ENCODE measurements at places on chromosomes 6 and 20. TPM values are rescaled to one million over a fixed set of nuclear protein-coding genes. Genes with fewer than 3 reads are reported as not detected.

- no peaks in the 10 kb centered on the region for H3K4me1 ChIP-seq
- H3K4me3 ChIP-seq: no peak overlapping the region
These were observed 278.8 kb downstream of the HDGFL1 start for GRCh38 chr6:22848121-22848520.

DNA sequence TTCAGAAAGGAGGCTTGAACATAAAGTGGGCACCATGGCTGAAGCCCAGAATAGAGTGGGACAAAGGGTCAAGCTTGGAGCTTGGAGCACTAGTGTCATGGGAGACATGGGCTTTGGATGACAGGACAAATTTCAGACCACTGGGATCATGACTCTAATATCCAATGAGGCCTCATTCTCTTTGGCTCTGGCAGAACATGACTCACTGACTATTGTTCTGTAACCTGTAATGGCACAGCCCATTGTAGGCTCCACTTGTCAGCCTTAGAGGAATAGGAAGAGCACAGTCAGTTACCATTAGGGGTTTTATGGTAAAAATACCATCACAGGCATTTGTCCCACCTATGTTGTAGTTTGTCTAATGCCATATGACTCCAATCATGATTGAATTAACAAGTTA lies 34.0 kb upstream of the MMS22L start:
- H3K4me3 ChIP-seq: no peak overlapping the region
- no peaks in the 10 kb centered on the region for H3K36me3 ChIP-seq
- no peak for DNase-seq
- no peaks in the 10 kb centered on the region for H3K4me1 ChIP-seq

DNA sequence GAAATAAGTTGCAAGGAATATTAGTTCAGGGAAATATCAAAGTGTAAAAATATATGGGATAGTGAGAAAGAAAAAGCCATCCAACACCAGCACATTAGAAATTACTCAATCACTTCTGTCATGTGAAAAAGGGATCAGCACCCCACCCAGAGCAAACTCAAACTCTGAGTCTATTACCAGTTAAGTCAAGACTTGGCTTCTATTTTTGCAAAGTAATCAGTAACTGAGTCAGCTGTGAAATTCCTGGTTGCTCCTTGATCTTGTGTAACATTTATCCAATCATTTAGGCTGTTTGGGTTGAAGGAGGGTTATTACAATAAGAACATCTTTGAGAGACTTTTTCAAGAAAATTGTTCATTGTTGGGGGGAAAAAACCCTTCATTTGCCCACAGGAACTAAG lies 51.2 kb downstream of the SLC22A23 start:
- DNase-seq: no peak
- no peaks in the 10 kb centered on the region for H3K36me3 ChIP-seq
- H3K27ac ChIP-seq: no peak overlapping the region

DNA sequence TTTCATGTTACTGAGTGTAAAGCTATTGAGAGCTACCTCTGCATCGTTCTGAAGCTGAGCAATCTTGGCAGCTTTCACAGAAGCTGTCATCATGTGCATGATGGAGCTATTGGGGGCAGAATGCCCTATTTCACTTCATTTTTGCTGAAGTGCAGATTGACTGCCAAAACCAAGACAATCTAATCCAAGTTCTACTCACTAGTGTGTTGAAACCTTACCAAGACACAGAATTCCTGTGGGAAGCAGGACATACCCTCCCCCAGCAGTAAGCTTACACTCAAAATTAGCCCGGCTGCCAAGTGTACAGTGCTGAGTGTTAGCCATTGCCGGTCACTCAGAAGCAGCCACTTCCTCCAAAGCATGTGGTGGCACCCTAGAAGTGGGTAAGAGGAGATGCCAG lies 177.3 kb upstream of the TENT5A start:
- no peak for DNase-seq
- H3K4me3 ChIP-seq: no peak overlapping the region
- H3K36me3 ChIP-seq: no peaks in the 10 kb centered on the region
- H3K4me1 ChIP-seq: no peaks in the 10 kb centered on the region
- no peak overlapping the region for H3K27ac ChIP-seq
- H3K27me3 ChIP-seq: peaks cover 1% of the 10 kb centered on the region

GRCh38 chr6:818196-818595 lies 125.3 kb upstream of the EXOC2 start:
- H3K27me3 ChIP-seq: peaks cover 5% of the 10 kb centered on the region
- H3K27ac ChIP-seq: peak overlapping the region; percentile 14
- H3K4me3 ChIP-seq: no peak overlapping the region
- peaks cover 18% of the 10 kb centered on the region for H3K4me1 ChIP-seq
- DNase-seq: no peak

DNA sequence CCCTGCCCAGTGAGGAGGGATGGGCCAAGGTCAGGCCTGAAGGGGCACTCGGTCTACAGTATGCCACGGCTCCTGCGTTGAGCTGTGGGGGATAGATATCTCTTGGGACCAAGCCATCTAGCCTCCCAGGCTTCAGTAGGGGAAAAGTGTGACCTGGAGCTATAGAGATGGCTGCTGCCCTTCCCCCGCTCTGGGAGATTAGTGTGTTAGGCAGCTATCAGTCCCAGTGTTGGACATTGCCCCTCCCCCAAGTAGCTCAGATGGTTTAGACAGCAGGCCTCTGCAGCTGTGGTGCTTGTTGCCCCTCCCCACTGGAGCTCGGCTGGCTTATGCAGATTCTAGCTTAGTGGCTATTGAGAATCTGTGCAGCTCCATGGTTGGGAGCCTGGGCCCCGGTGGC lies 56.8 kb downstream of the KHDRBS2 start:
- H3K36me3 ChIP-seq: no peaks in the 10 kb centered on the region
- no peak overlapping the region for H3K27ac ChIP-seq
- H3K4me3 ChIP-seq: no peak overlapping the region
- H3K27me3 ChIP-seq: no peaks in the 10 kb centered on the region
- H3K4me1 ChIP-seq: no peaks in the 10 kb centered on the region

- no peaks in the 10 kb centered on the region for H3K36me3 ChIP-seq
- H3K4me3 ChIP-seq: no peak overlapping the region
- no peak overlapping the region for H3K27ac ChIP-seq
- peaks cover 7% of the 10 kb centered on the region for H3K27me3 ChIP-seq
These were observed 6.5 kb upstream of the SLC17A4 start for GRCh38 chr6:25748049-25748448.

GRCh38 chr6:39295611-39296011 lies 18.6 kb downstream of the KCNK17 start:
- no peaks in the 10 kb centered on the region for H3K36me3 ChIP-seq
- H3K4me1 ChIP-seq: no peaks in the 10 kb centered on the region
- DNase-seq: no peak
- H3K27ac ChIP-seq: no peak overlapping the region
- H3K4me3 ChIP-seq: no peak overlapping the region
- peaks cover 10% of the 10 kb centered on the region for H3K27me3 ChIP-seq

GRCh38 chr6:157585274-157586087 lies 204.5 kb downstream of the ZDHHC14 start:
- DNase-seq: no peak
- peaks cover 7% of the 10 kb centered on the region for H3K27me3 ChIP-seq
- peaks cover 20% of the 10 kb centered on the region for H3K36me3 ChIP-seq
- H3K27ac ChIP-seq: no peak overlapping the region

- H3K27ac ChIP-seq: peak overlapping the region; percentile 37
These were observed 16.7 kb downstream of the PLAGL2 start for GRCh38 chr20:32190616-32191415.

- no peak overlapping the region for H3K27ac ChIP-seq
- H3K36me3 ChIP-seq: no peaks in the 10 kb centered on the region
- no peak for DNase-seq
- no peak overlapping the region for H3K4me3 ChIP-seq
These were observed 114.2 kb upstream of the BEND6 start for GRCh38 chr6:56840467-56841380.

GRCh38 chr20:19348582-19348981 lies 136.1 kb downstream of the SLC24A3 start:
- H3K4me1 ChIP-seq: no peaks in the 10 kb centered on the region
- DNase-seq: no peak
- no peaks in the 10 kb centered on the region for H3K36me3 ChIP-seq
- H3K27ac ChIP-seq: no peak overlapping the region
- H3K27me3 ChIP-seq: no peaks in the 10 kb centered on the region
- no peak overlapping the region for H3K4me3 ChIP-seq

- no peaks in the 10 kb centered on the region for H3K27me3 ChIP-seq
- H3K4me3 ChIP-seq: no peak overlapping the region
- no peaks in the 10 kb centered on the region for H3K4me1 ChIP-seq
These were observed 207.9 kb upstream of the MARCKS start for GRCh38 chr6:113649276-113649675.

DNA sequence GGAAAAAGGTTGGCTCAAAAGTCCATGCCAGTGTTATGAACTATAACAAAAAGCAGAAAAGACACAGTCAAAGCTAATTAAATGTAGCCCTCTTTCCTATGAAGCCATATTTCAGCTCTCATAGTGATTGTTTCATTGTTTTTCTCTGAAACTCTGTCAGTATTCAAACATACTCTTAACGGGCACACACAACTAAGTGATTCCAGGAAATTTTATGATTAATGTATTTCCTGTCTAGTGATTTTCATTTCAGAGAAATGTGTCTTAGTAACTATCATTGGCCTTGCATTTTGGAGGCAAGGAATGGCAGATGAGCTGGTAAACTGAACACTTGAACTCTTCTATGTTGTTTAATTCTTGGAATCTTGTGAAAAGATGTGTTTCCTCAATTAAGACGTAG lies 68.0 kb downstream of the CLVS2 start:
- H3K36me3 ChIP-seq: no peaks in the 10 kb centered on the region
- no peak overlapping the region for H3K27ac ChIP-seq
- H3K27me3 ChIP-seq: no peaks in the 10 kb centered on the region
- no peak for DNase-seq
- H3K4me3 ChIP-seq: no peak overlapping the region

The SLC52A3 gene
- total RNA-seq: not detected

The EGFL8 gene
- total RNA-seq: 9.1 TPM

The GUCA1A gene
- not detected for total RNA-seq

The SDHAF4 gene
- total RNA-seq: 11.8 TPM

The CTCFL gene
- not detected for total RNA-seq

The ZKSCAN3 gene
- total RNA-seq: 3.3 TPM
